Skin of body (tissue), 3 donors: ENCODE measurements at places on chromosomes 3 and 15. TPM values are rescaled to one million over a fixed set of nuclear protein-coding genes. Genes with fewer than 3 reads are reported as not detected.

KY gene
- 7.2 TPM for total RNA-seq

PRR20G gene
- total RNA-seq: not detected

GPR160 gene
- total RNA-seq: 4.6 TPM

NME9 gene
- total RNA-seq: not detected

C3orf85 gene
- not detected for total RNA-seq

EXD1 gene
- not detected for total RNA-seq

CRTAP gene
- total RNA-seq: 140 TPM

PLD1 gene
- total RNA-seq: 51.5 TPM

ADAMTSL3 gene
- 16.9 TPM for total RNA-seq

CCR5 gene
- 0.10 TPM for total RNA-seq

C2CD4A gene
- not detected for total RNA-seq

GRK7 gene
- total RNA-seq: 0.10 TPM

ACTL6A gene
- 45.8 TPM for total RNA-seq

PP2D1 gene
- total RNA-seq: not detected

DZIP1L gene
- total RNA-seq: 23.9 TPM

GOLGA6B gene
- 0.10 TPM for total RNA-seq

GOLGA6L9 gene
- total RNA-seq: 3.7 TPM

KPNA4 gene
- 24.8 TPM for total RNA-seq

ITIH4 gene
- total RNA-seq: 4.6 TPM

RBPMS2 gene
- 0.59 TPM for total RNA-seq

SCAPER gene
- 29.2 TPM for total RNA-seq

SPATA12 gene
- total RNA-seq: 0.10 TPM

GTPBP8 gene
- 16.8 TPM for total RNA-seq
